Activated CD4-positive, alpha-beta T cell treated with anti-CD3 and anti-CD28 coated beads, Interleukin-10, Interleukin-2, amounts not matched to agents 100 ng/mL and 50 ng/mL, durations not matched to agents 16 hours and 8 hours (primary cell): ENCODE measurements at places on chromosomes 13 and 19.
A peak's percentile ranks its signal among the peaks of the same experiment; 100 is the strongest.

DNA sequence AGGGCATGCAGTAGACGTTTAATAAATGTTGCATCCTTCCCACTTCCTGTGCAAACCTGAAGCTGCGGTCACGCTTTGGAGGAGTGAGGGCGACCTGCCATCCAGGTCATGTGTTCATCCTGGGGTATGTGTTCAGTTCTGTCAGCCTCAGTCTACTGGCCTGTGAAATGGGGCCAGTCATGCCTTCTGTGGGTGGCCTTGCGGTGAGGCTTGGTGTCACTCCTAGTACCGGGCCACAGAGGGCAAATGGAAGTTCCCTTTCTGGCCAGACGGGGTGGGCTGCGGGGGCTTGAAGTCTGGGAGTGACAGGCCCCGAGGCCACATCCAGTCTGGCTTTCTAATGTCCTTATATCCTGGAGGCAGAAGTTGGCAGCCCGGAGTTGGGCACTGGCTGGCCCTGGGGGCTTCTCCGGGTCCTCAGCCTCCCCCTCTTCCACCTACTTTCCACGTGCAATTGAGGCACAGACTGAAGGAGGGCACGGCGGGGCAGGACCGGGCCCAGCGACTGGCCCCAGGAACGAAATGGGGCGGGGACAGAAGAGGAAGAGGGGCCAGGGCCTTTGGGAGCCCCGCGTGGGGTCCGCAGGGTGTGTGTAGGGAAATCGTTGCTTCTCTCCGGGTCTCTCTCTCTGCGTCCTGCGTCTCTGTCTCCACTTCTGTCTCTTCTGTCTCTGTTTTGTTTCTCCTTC lies 11.1 kb downstream of the PDE4A start:
- peak; percentile 65 for DNase-seq

DNA sequence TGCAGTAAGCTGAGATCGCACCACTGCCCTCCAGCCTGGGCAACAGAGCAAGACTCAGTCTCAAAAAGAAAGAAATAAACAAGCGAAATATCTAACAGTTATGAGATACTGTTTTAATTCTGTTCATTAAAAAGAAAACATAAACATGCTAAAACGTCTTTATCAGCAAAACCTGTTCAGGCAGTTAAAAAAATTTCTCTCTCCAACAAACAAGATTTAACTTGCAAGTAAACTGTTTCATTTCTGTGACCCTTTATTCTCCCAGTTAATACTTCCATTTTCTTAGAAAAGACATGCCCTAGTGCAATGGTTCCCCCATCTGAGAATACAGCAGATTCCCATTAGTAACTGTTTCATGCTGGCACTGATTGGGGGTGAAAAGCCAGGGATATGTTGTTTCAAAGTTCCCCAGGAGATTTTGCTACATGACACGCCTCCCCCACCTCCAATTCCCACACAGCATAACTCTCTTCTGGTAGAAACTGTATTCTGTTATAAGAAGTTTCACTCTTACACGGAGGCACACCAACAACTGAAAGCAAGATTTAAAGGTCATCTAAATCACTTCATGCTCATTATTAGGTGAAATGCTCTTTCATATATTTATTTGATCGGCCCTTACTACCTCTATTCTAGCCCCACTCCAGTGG lies 24.4 kb downstream of the ELF1 start:
- no peak for DNase-seq

DNA sequence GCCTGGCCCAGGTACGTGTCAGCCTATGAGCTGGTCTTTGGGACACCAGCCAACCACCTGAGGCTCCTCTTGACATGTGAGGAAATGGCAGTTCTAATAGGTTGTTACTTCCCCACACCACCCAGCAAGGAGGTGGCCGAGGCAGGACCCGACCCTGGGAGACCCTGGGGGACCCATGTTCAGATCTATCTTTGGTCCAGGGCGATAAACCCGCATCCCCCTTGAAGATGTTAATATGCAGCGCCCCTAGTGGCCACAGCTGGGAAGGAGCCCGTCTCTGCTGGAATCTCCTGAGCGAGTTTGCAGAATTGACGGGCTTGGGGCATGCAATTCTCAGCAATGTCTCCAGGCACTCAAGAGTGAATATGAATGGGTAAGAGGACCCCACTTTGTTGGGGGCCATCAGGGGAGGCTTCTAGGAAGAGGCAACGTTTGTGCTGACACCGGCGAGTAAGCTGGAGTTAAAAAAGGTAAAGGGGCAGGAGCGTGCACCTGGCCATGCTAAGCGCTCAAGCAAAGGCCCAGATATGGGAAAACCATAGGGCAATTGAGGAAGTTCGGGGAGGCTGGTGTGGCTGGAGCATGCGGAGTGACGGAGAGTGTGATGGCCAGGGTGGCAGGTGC lies 1.5 kb upstream of the MYO1F start:
- DNase-seq: peak; percentile 84

DNA sequence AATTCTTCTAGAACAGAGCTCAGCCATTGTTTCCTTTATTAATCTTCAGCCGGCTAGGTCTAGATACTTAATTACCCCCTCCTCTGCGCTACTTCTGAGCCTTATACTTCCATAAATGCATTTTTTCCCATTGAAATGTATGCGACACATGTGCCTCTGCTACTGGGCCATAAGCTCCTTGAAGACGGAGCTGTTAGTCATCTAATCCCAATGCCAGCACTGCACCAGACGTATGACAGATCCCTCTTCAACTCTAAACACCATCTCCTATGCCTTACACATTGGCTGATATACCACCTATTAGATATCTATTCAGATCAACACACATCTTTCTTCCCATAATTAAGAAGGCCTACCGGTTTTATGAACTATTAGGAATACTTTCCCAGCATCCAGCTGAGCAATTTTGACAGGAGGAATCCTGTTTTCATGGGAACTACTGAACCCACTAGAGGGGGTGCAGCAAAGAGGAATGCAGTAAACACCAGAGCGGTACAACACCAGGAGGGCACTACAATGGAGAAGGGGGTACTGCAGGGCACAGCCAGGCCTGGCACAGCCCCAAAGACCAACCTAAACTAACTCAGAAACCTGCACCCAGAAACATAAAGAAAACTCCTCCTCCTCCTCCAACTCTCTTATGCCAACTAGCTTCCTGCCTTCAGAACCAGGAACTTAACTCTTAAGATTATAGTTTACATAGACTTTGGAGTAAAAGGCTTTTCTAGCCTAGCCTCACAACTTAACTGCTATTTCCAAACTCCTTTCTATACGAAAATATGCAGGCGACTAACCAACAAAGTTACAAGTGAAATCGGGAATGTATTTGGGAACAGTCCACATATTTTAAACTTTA lies 18.7 kb downstream of the STK24 start:
- no peak for DNase-seq

- no peak for DNase-seq
Observed at GRCh38 chr19:23509686-23510450, 114.6 kb upstream of the ZNF91 start.

DNA sequence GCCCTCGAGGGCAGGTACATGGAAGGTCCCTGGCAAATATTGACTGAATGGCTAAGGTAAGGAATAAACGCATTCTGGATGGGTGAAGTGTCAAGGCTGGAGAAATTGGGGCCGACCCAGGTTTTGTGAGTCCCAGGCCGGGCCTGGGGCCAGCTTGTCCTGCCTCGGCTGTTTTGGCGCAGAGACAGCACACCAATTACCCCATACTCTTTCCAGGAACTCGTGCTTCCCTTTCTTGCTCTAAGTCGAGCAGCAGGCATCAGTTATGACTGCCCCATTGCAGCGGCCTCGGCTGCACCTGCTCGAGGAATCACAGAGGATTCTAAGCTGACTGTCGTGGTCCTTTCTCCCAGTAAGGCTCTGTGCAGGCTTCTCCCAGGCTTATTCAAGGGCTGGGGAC lies 67.1 kb downstream of the ZNF536 start:
- no peak for DNase-seq

- no peak for DNase-seq
Observed at GRCh38 chr19:54485851-54486250, 12.8 kb upstream of the CDC42EP5 start.

GRCh38 chr13:62453761-62454160 lies 1038.1 kb upstream of the PCDH20 start:
- no peak for DNase-seq

DNA sequence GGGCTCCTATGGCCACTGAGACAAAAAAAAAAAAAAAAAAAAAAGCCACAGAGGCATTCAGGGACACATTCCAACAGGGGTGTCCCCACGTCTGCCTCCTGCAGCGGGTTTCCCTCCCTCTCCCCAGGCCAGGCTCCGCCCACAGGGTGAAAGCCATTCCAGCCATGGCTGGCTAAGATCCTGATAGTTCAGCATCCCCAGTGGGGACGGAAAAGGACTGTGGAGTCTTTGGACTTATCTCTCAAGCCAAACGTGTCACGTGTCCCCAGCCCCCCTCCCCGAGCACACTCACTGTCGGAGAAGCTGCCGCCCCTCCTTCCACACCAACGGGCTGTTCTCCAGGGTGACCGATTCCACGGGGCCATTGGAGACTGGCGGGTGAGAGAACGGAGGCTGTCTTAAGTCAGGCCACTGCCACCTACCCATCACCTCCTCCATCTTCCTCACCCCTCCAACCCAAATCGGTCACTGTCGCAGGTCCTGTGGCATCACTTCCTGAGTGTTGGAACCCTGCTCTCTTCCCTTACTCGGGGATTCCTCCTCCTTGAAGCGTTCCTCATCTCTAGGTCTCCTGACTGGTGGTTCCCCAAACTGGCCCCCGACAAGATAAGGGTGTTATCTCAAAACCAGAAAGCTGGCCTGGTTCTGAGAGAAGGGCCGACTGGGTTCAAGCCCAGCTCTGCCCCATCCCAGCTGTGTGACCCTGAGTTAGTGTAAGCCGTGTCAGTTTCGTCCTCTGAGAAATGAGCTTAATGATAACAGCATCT lies 9.1 kb upstream of the FKRP start:
- no peak for DNase-seq

- DNase-seq: no peak
Observed at GRCh38 chr13:30792285-30793000, 57.1 kb downstream of the ALOX5AP start.

GRCh38 chr19:58123354-58123753 lies 25.3 kb upstream of the ZSCAN18 start:
- no peak for DNase-seq

GRCh38 chr13:110233951-110234280 lies 73.0 kb downstream of the COL4A1 start:
- no peak for DNase-seq

- DNase-seq: peak; percentile 59
Observed at GRCh38 chr13:42041011-42041683, 7.3 kb upstream of the DGKH start.

GRCh38 chr13:100178309-100178708 lies 89.4 kb downstream of the PCCA start:
- no peak for DNase-seq

DNA sequence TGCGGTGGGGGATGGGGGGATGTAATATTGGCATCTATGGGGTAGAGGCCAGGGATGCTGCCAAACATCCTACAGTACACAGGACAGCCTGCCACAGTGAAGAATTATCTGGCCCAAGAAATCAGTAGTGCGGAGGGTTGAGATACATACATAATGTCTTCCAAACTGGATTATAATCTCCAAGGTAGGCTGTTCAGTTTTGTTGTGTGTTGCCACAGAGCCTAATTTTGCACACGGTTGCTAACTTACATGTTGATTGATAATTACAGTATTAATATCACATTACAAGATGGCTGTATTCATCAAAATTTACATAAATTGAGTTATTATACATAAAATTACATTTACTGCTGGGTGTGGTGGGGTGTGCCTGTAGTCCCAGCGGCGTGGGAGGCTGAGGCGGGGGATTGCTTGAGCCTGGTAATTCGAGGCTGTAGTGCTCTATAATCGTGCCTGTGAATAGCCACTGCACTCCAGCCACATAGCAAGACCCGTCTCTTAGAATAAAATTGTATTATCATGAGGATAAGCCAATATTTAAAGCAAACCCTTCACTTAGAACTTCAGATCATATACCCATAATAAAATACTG lies 8.1 kb downstream of the POMP start:
- no peak for DNase-seq

- DNase-seq: no peak
Observed at GRCh38 chr19:14112051-14112808, 5.3 kb downstream of the PRKACA start.

DNA sequence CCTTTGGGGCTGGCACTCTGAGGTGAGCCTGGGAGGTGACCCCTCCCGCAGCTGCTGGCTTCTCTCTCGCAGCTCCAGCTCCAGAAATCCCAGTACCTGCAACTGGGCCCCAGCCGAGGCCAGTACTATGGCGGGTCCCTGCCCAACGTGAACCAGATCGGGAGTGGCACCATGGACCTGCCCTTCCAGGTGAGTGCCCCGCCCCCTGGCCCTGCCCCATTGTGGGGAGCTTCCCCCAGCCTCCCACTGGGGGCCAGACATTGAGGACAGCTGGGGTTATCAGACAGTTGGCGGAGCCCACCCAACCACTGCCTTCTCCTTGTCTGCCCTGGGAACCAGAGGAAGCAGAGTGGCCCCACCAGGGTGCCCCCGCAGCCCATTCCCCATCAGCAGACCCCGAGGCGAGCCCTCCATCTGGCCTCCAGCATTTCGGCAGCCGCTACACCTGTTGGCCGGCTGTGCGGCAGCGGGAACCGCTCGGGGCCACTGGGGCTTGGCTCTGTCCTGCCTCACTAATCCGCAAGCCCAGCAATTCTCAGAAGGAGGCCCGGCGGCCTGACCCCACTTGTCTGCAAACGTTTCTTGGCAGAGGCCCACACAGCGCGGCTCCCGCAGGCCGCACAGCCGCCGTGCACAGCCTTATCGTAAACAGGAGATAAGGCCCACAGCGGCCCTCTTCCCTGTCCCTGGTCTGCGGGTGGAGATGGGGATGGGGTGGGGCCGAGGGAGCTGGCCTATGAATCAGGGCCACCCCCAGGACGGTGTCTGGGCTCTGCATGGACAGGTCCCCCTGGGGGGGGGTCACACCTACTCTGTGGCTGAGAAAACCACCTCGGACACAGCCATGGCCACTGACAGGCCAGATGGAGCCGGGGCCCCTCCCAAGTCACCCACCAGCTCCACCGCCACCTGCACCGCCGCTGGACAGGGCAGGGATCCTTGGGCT lies 48.0 kb downstream of the COMP start:
- no peak for DNase-seq

DNA sequence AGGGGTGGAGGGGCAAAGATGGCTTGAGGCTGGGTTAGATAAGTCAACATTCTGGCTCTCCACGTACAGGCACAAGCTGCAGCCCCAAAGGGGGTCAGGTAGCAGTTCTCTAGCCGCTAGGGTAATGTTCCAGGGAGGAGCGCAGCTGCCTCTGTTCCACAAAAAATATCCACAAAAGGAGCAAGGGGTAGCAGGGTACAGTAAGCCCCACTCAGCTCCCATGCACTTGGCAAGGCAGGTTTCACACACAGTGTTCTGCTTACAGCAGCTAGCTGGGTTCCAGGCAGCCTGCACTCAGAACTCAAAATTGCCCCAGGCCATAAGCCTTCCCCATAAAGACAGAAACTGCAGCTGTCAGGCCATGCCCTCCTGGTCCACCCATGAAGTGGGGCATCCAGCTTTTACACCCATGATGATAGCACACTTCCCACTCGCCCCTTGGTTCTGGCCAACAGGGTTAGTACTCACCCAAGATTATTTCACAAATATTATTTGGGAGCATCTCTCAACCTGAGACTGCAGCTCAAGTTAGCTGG lies 130.0 kb downstream of the CYSLTR2 start:
- no peak for DNase-seq
